ENCODE measurements at places on chromosomes 11 and 22.

GRCh38 chr11:27938011-27938410, 169.9 kb downstream of the KIF18A start:
- no peak for DNase-seq

DNA sequence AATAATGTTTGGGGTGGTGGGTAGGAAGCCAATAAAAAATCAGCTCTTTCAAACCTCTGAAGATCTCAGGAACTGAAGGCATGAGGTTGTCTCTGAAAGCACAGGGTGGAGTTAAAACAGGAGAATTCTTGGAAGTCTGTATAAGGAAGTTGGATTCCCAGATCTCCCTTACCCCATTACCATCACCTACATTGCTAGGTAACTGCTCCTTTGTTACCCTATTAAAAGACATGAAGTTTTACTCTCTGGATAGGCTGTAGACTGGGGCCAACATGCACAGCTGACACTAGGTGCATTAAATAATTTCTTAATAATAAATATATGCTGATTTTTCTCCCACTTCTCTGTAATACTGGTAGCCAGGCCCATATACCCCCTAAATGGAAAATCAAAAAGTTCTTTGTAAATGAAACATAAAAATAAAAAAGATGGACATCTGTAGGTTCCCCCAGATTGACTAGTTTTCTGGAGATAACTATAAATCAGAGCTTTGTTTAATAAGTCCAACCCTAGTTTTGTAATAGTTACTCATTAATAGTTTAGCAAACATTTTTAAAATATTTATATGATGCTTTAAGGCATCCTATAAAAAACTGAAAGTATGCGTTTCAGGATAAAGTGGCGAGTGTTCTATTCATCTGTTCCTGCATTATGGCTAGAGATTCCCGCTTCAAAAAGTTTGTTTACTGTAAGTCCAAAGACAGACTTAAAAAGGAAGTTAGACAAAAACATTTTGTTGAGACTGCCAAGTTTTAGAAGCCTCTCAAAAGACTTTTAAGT, 63.8 kb downstream of the KIF18A start:
- DNase-seq, result no peak

GRCh38 chr11:10641177-10641911, 52.2 kb downstream of the IRAG1 start:
- peak; percentile 7 for DNase-seq

- DNase-seq, result no peak
These were observed 89.1 kb downstream of the LARGE1 start for GRCh38 chr22:33831207-33831606.

GRCh38 chr11:103968685-103969084, 67.8 kb upstream of the DDI1 start:
- DNase-seq, result no peak

GRCh38 chr11:7587712-7588111, 73.9 kb downstream of the PPFIBP2 start:
- DNase-seq, result no peak

DNA sequence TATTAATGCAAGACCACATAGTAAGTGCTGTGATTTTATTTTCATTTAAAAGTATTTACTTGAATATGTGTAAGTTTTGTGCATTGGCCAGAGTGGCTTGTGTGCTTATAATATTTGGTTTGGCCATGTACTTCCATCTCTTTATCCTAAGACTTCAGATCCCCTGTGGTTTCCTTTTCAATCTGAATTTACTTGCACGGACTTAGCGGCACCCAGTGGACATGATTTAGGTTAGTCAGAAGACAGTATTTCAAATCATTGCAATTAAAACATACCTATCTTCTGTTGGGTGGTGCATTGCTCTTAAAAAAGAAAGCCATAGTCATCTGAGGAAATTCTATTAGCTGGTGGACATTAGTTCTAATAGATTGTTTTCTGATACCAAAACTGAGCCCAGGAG, 30.7 kb downstream of the PIWIL4 start:
- peak; percentile 22 for DNase-seq

DNA sequence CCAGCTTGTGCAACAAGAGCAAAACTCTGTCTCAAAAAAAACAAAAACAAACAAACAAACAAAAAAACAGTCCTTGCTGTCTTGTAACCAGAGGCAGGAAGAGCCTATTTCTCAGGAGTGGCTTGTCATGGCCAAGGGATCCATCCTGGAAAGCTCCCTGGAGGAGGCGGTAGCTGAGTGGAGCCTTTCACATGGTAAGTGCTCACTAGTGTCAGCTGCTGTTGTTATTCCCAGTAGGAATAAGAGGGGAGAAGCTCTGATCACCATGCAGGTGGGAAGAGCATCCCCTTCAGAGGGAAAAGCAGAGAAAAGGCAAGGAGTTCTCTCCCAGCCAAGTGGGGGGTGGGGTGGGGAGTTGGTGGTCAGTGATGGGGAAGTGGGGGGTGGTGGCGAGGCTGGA, 54.6 kb upstream of the WNT7B start:
- DNase-seq, result no peak

DNA sequence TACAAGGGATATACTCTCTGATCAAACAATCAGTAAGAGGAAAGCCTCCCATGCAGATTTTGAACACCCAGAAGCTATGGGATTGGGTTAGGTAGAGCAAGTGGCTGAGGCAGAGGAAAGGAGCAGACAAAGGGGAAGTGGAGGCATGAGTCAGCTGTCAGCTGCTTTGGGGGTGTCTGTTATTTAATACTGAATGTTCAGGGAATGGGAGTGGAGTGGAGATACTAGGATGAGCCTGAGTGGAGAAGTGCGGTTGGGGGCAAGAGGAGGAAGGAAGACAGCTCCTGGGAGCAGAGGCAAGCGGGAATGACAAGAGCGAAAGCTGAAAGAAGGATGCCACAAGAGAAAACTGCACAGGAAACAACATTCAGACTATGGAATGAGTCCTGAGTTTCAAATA, 22.7 kb upstream of the TMPRSS5 start:
- DNase-seq, result no peak

DNA sequence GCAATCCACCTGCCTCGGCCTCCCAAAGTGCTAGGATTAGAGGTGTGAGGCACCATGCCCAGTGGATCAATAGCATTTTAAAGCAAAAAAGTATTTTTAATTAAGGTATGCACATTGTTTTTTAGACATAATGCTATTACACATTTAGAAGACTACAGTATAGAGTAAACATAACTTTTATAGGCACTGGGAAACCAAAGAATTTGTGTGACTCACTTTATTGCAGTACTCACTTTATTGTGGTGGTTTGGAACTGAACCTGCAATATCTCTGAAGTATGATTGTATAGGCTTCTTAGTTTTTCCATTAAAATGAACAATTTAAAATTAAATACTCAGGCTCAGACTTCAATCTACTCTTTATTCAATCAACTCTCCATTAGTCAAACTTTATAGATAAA, 17.5 kb upstream of the CD3E start:
- DNase-seq, result no peak

GRCh38 chr11:113119074-113119473, 157.9 kb downstream of the NCAM1 start:
- DNase-seq, result no peak
